ENCODE measurements at places on chromosomes 4 and X. TPM values are rescaled to one million over a fixed set of nuclear protein-coding genes. Genes with fewer than 3 reads are reported as not detected.

DNA sequence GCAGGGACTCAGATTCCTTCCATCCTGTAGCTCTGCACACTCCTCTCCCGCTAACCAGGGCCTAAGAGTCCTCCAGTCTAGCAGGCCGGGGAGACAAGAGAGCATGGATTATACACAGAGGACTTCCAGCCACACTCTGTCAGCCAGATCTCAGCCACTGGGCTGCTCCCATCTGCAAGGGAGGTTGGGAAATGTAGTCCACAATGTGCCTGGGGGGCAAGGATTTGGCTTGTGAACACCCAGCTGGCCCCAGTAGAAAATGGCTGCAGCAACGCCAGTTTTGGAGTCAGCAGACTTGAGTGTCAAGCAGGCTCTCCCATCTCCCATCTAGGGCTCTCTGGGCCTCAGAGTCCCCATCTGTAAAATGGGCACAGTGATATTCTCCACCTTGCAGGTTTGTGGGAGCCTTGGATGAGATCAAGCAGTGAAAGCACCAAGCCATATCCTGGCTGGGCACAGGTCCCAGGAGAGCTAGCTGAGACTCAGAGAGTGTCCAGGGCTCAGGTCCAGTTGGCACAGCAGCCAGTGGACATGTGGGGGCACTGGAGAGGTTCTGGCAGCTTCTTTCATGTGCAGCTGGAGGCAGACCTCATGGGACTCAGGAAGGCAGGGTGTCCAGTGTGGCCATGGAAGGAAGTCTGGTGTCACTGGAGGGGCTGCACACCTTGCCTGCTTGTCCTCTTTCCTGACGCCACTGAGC lies 14.6 kb downstream of the PSAPL1 start:
- H3K4me3 ChIP-seq = no peak overlapping the region
- H3K27ac ChIP-seq = no peak overlapping the region
- no peaks in the 10 kb centered on the region for H3K27me3 ChIP-seq
- H3K4me1 ChIP-seq = no peaks in the 10 kb centered on the region
- H3K36me3 ChIP-seq = no peaks in the 10 kb centered on the region
- DNase-seq = no peak

DNA sequence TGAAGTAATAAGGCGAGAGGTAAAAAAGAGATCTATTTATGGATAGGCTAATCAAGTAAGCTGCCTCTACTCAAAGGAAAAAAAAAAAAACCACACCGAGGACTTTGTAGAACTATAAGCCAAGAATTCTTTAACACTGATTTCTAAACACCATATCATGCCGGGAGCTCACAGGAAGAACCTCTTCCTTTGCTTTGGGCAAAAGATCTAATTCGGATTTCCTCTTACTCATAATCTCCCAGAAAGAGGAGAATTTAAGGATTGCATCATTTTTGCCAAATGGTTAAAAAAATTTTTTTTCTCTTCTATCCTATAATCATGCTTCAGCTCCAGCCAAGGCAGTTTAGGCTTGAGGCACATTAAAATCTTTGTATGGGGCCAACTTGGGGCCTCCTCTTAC lies 95.5 kb downstream of the ZNF827 start:
- H3K27me3 ChIP-seq = no peaks in the 10 kb centered on the region
- no peak for DNase-seq
- H3K4me1 ChIP-seq = no peaks in the 10 kb centered on the region
- no peaks in the 10 kb centered on the region for H3K36me3 ChIP-seq
- no peak overlapping the region for H3K27ac ChIP-seq

Gene CLGN
- total RNA-seq = 5.4 TPM

Gene UGT2B17
- total RNA-seq = not detected

- H3K4me3 ChIP-seq = no peak overlapping the region
- no peaks in the 10 kb centered on the region for H3K4me1 ChIP-seq
- no peak overlapping the region for H3K27ac ChIP-seq
Measured at GRCh38 chrX:37854748-37855147, 7.4 kb upstream of the DYNLT3 start.

Gene ARHGAP36
- total RNA-seq = not detected

DNA sequence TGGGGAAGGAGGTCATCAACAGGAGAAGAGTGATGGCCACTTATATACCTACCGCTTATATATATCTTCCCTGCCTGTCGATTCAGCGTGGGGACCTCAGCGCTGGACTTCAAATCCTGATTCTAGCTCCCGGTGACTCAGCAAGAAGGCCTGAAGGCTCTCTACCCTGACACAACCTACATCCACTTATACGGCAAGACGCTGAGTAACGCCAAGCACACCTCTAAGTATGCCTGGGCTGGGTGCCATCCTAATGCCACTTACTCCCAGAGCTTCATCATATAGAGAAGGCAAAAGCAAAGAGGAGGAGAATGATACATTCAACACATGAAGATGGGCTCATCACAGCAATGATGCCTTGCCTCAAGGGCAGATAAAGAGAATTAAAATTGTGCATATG lies 198.3 kb downstream of the CHIC2 start:
- H3K27ac ChIP-seq = no peak overlapping the region

DNA sequence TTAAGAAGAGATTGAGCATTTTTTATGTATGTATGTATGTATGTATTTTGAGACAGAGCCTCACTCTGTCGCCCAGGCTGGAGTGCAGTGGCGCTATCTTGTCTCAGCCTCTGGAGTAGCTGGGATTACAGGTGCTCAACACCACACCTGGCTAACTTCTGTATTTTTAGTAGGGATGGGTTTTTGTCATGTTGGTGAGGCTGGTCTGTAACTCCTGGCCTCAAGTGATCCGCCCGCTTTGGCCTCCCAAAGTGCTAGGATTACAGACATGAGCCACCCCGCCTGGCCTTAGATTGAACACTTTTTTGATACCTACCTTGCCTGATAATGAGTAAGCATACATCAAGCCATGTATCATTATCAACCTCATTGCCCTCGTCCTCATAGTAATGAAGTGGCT lies 2.7 kb downstream of the N4BP2 start:
- H3K27ac ChIP-seq = no peak overlapping the region
- no peaks in the 10 kb centered on the region for H3K27me3 ChIP-seq
- H3K36me3 ChIP-seq = no peaks in the 10 kb centered on the region

DNA sequence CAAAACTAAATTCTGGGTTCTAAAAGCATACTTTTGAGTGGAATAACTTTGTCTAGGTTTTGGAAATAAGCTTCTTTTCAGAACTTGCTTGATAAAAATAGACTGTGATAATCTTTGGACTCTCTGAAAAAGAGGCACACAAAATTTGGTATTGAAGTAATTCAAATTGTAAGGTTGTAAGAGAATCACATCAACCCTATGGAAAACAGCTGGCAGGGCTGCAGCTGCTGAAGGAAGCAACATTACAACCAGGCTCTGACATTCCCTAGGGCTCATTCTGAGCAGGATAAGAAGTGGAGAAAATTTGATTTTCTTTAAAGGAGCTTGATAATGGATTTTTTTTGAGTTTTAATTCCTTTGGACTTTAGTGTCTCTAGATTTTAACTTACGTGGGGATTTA lies 147.6 kb downstream of the FSTL5 start:
- DNase-seq = no peak
- no peak overlapping the region for H3K27ac ChIP-seq
- no peaks in the 10 kb centered on the region for H3K4me1 ChIP-seq

GRCh38 chr4:165203541-165204461 lies 3.6 kb upstream of the KLHL2 start:
- H3K4me1 ChIP-seq = peaks cover 3% of the 10 kb centered on the region
- H3K27me3 ChIP-seq = no peaks in the 10 kb centered on the region
- no peak overlapping the region for H3K27ac ChIP-seq
- H3K36me3 ChIP-seq = no peaks in the 10 kb centered on the region
- no peak overlapping the region for H3K4me3 ChIP-seq

- no peaks in the 10 kb centered on the region for H3K4me1 ChIP-seq
- DNase-seq = no peak
- no peaks in the 10 kb centered on the region for H3K27me3 ChIP-seq
- no peak overlapping the region for H3K4me3 ChIP-seq
- H3K27ac ChIP-seq = no peak overlapping the region
- H3K36me3 ChIP-seq = no peaks in the 10 kb centered on the region
Measured at GRCh38 chr4:115790812-115791211, 677.4 kb upstream of the NDST4 start.

- H3K36me3 ChIP-seq = no peaks in the 10 kb centered on the region
- peaks cover 2% of the 10 kb centered on the region for H3K4me1 ChIP-seq
- no peak overlapping the region for H3K4me3 ChIP-seq
Measured at GRCh38 chr4:25178838-25179261, 18.6 kb upstream of the SEPSECS start.

DNA sequence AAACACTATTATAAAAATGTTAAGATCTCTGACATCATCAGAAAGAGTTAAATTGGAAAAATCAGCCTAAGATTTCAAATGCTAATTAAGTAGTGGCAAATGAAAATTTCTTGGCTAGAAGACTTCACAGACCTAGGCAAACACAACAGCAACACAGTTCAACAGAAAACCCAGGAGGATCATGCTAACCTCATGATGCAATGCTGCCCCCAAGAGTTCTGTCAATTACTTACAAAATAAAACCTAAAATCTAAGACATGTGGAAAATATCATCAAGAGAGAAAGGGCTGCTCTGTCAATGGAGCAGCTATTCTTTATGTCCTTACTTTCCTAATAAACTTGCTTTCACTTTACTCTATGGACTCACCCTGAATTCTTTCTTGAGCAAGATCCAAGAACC lies 21.0 kb downstream of the S100G start:
- H3K27ac ChIP-seq = no peak overlapping the region
- no peaks in the 10 kb centered on the region for H3K27me3 ChIP-seq
- DNase-seq = no peak
- H3K4me1 ChIP-seq = no peaks in the 10 kb centered on the region

- H3K4me3 ChIP-seq = no peak overlapping the region
- no peaks in the 10 kb centered on the region for H3K27me3 ChIP-seq
- no peak for DNase-seq
- H3K27ac ChIP-seq = no peak overlapping the region
Measured at GRCh38 chrX:153423652-153424051, 12.4 kb downstream of the ZFP92 start.

DNA sequence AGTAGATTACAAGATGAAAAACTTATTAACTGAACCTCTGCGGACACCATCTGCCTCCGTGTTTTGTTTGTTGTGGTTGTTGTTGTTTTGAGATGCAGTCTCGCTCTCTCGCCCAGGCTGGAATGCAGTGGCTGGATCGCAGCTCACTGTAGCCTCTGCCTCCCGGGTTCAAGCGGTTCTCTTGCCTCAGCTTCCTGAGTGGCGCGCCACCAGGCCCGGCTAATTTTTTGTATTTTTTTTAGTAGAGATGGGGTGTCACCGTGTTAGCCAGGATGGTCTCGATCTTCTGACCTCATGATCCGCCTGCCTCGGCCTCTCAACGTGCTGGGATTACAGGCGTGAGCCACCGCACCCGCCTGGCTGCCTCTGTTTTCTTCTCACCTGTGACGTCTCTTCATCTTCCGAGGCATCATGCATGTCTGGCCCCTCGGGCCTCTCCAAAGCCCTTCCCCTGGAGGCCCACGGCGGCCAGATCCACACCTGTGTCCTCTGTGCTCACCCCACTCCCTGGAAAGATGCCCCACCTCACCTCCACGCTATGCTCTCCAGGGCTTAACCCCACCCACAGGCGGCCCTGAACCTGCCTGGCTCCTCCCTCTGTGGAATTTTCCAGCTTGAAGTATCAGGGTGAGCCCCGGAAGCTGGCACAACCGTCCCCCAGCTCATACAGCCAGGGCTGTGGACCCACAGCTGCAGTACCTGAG lies 77.0 kb upstream of the MXD4 start:
- no peaks in the 10 kb centered on the region for H3K4me1 ChIP-seq
- H3K27ac ChIP-seq = no peak overlapping the region
- H3K36me3 ChIP-seq = no peaks in the 10 kb centered on the region
- no peak for DNase-seq
- H3K4me3 ChIP-seq = no peak overlapping the region
- H3K27me3 ChIP-seq = no peaks in the 10 kb centered on the region

- H3K36me3 ChIP-seq = no peaks in the 10 kb centered on the region
- no peak for DNase-seq
- no peaks in the 10 kb centered on the region for H3K4me1 ChIP-seq
- no peak overlapping the region for H3K4me3 ChIP-seq
- no peaks in the 10 kb centered on the region for H3K27me3 ChIP-seq
- H3K27ac ChIP-seq = no peak overlapping the region
Measured at GRCh38 chrX:153624196-153625091, 22.6 kb upstream of the DUSP9 start.

DNA sequence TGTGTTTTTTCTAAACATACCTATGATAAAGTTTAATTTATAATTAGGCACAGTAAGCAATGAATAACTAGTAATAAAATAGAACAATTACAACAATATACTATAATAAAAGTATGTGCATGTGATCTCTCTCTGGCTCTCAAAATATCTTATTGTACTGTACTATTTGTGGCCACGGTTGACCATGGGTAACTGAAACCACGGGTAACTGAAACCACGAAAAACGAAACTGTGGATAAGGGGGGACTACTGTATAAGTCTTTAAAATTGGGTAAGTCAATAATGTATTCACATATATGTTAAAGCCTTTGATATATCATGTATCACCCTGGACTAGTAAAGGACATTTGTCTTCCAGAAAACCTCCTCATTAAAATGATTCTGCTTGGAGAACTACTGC lies 20.0 kb downstream of the TMEM154 start:
- no peaks in the 10 kb centered on the region for H3K4me1 ChIP-seq
- no peak for DNase-seq
- H3K4me3 ChIP-seq = no peak overlapping the region
- no peaks in the 10 kb centered on the region for H3K36me3 ChIP-seq
- H3K27me3 ChIP-seq = no peaks in the 10 kb centered on the region

- no peak for DNase-seq
- H3K27me3 ChIP-seq = no peaks in the 10 kb centered on the region
- H3K36me3 ChIP-seq = no peaks in the 10 kb centered on the region
- H3K4me1 ChIP-seq = no peaks in the 10 kb centered on the region
- H3K27ac ChIP-seq = no peak overlapping the region
Measured at GRCh38 chr4:142645475-142646108, 200.5 kb downstream of the INPP4B start.

- no peak overlapping the region for H3K27ac ChIP-seq
- DNase-seq = no peak
- H3K4me1 ChIP-seq = no peaks in the 10 kb centered on the region
- H3K27me3 ChIP-seq = no peaks in the 10 kb centered on the region
Measured at GRCh38 chr4:153901220-153901619, 112.3 kb upstream of the SFRP2 start.

Gene PAGE2
- total RNA-seq = not detected

Gene SPACA5
- total RNA-seq = not detected

DNA sequence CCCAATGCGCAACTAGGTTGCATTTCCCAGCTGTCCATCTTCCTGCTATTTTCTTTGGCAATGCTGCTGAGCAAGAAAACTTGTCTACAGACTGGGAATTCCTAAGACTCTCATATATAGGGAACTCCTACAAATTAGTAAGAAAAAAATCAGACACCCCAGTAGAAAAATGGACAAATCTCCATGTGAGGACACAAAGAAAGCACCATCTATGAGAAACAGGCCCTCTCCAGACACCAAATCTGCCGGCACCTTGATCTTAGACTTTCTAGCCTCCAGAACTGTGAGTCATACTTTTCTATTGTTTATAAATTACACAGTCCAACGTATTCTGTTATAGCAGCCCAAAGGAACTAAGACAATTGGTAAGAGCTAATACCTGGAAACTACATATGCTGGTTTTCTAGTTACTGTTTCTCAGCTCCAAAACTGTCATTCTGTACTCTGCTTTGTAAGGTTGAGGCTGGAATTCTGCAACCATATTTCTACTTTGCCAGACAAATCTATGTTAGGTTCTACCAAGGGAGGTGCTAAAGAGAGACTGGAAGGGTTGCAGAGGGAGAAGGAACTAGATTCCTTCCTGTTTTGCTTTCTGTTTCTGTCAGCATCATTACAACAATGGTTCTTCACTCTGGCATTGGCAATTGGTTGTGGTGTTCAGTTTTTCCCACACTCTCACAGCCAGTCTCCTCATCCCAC lies 35.7 kb upstream of the FAM241A start:
- no peaks in the 10 kb centered on the region for H3K27me3 ChIP-seq
- no peak overlapping the region for H3K4me3 ChIP-seq
- no peak overlapping the region for H3K27ac ChIP-seq
- DNase-seq = no peak
- no peaks in the 10 kb centered on the region for H3K36me3 ChIP-seq
